ENCODE measurements at places on chromosomes 7 and 10.
A peak's percentile ranks its signal among the peaks of the same experiment; 100 is the strongest.

DNA sequence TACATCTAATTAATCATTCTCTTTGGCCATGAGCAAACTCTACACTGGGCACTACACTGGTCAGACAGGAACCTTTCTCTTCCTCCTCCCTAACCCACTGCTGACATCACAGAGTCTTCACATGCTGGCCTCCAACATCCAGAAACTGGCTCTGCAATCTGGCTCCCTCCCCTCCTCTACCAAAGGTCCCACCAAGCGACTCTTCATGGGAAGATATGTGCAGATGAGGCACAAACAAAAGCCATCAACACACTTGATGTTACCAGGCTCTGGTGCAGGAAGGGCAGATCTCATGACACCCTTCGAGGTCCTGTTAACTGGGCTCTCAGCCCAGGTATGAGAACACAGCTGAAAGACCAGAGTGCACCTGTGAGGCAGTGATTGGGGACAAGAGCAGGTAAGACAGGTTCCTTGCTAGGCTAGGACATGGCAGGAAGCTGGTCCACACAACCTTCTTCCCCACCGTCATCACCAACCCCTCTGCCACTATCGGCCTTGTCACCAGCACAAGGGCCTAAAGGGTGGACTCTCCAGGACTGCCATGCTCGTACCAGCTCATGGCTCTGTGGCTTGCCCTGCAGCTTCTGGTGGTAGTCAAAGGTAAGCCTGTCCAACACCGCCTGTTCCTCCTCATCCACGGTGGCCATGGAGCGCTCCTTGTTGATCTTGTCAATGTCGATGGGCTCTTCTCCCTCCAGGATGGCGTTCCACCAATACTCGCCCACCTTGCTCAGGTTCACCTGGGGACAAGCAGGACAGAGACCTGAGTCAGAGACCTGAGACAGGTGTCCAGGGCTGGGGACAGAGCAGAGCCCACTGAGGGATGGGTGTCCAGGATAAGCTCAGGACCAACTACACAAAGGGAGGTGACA, 66.6 kb upstream of the CAMK2B start:
- DNase-seq, result no peak

GRCh38 chr10:14215641-14216040, 115.1 kb downstream of the FRMD4A start:
- no peak for DNase-seq

DNA sequence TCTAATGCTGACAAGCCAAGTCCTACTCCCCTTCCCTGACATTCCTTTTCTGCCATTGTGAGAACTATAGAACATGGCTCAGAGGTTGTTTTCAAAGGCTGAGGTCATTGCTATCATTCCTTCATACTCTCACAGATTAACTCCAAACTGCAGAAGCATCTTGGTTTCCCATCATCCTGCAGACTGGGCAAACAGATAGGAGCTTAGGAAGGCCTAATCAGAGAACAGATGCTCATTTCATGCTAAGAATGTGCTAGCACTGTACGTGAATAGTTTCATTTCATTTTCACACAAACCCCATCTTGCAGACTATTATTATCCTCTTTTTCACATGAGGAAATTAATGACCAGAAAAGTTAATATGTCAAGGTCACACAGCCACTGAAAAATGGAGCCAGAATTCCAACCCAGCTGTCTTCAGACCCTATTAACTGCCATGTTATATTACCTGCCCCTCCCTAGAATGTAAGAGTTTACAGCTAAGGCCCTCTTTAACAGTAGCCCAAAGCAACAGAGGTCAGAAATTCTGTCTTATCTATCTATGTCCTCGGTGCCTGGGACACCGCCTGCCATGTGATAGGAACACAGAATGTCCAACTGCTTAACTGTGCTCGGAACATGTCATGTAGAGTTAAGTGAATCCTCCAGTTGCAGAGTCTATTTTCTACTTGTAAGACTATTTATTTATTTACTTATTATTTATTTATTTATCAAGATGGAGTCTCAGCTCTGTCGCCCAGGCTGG, 2.9 kb upstream of the LCOR start:
- DNase-seq, result no peak

DNA sequence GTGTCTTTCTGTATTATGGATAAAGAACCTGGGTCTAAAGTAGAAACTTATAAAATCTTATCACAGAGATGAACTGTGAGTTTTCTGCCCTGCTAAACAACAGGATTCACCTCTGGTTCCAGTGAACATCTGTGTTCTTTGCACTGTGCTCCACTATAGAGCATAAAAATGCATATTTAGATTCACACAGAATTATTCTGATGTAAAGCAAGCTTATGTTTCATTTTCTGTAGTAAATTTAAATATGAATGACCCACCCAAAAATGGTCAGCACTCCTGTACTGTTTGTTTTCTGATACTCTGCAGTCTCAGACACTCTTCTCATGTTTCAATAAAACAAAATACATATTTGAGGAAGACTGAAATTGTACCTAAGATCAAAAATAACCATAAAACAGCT, 204.5 kb upstream of the PLXDC2 start:
- DNase-seq, result no peak

- no peak for DNase-seq
These were observed 74.9 kb downstream of the PCGF5 start for GRCh38 chr10:91295346-91295745.

- DNase-seq, result no peak
These were observed 81.7 kb upstream of the NRP1 start for GRCh38 chr10:33416209-33416608.

GRCh38 chr7:144819566-144819965, 16.3 kb downstream of the TPK1 start:
- DNase-seq, result no peak

- DNase-seq, result peak; percentile 11
These were observed 13.1 kb downstream of the ADGRA1 start for GRCh38 chr10:133100706-133101415.

DNA sequence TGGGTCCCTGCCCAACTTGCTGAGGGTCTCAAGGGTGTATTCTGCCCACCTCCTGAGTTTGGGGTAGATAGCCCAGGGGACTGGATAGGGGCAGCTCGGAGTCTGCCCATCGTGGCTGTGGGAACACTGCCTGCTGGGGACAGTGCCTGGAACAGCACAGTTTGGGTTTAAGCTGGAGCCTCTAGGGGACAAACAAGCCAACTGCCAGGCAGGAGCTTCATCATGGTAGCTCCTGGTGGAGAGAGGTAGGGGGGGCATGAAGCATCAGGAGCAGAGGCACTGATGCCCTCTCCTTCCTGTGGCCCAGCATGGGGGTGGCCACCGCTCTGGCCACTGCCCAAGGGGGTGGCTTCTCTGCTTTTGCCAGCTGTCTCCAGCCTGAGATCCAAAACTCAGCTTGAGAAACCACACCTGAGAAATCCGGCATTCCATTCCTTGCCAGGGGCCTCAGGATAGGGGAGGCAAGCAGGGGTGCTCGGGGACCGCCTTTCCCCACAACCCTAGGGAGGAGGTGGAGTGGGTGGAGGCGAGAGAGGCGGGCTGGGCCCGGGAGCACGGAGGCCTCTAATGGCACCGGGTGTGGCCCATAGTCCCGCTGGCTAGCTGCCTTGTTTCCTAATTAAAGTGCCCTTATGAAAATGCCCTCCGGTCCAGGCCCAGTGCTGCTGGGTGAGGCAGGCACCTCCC, 47.6 kb downstream of the UNC5B start:
- no peak for DNase-seq

- DNase-seq, result no peak
These were observed 74.3 kb downstream of the SAMD9 start for GRCh38 chr7:93043385-93043985.

DNA sequence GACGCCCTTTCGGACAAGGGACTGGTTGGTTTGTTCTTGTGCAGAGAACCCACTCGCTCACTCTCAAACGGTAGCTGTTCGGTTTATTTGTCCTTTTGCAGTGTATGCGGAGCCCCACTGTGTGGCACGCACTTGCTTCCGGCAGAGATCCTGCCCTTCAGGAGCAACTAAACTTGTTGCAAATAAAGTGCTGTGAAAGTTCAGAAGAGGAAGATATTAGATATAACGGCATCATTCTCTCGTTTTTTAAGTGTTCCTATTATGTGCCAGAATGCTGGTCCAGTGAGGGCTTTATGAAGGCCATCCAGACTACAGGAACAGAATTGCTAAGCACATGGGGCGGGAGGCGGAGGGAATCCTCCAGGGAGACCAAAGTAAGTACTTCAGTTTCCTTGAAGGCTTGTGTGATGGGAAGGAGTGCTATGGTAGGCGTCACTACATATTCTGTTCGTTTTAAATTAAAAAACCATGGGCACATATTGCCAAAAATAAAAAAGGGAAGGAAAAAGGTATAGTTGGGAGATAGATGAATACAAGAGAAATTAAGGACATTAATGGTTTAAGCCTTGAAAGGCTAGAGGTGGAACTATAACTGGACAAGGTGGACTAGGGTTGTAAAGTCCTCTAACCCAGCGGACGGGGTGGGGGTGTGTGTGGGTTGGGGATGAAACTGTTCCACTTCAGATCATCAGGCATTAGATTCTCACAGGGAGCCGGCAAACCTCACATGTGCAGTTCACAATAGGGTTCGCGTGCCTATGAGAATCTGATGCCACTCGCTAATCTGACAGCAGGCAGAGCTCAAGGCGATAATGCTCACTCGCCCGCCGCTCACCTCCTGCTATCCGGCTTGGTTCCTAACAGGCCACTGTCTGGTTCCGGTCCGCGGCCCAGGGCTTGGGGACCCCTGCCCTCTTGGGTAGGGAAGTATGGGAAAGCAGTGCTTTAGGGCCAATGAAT, 704 bp upstream of the ERLIN1 start:
- DNase-seq, result no peak

- DNase-seq, result no peak
These were observed at the start of gene AKR1C8 for GRCh38 chr10:5184987-5185775. Gene AKR1C8 (minus strand): TSS chr10:5185150. CDS start chr10:5185104, 46 bp downstream.

DNA sequence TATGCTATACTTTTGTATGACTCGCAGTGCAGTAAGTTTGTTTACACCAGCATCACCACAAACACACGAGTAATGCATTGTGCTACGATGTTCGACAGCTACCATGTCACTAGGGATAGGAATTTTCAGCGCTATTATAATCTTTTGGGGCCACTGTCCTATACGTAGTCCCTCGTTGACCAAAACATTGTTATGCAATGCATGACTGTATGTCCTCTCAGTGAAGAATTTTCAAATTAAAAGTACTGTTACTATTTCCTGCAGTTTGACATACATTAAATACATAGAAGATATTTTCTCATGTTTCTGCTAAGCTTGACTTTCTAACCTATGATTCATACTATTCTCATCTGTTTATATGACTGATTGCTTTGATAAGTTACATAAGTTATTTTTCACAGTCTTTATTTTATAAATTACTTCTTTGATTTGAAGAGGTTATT, 203.6 kb downstream of the VTI1A start:
- no peak for DNase-seq

DNA sequence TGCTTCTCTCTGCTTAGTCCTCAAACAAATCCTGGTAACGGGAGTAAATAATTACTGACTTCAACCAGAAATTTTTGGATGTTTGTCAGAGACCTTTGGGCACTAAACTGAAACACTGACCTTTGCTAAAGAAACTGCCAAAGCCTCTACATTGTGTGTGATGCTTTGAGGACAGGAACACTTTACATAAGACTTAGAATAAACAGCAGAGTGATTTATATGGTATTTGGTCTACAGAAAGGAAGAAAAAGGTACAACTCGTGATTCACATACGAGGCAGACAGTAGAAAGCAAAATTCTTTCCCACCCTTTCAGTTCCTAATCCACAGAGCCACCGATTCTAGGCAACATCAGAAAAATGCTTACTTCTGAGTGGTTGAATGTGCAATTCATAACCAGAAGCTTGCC, 59.8 kb downstream of the SLC16A12 start:
- DNase-seq, result no peak

GRCh38 chr10:59337201-59337652, 25.1 kb downstream of the FAM13C start:
- no peak for DNase-seq

GRCh38 chr10:103199488-103199887, 6.4 kb upstream of the NT5C2 start:
- DNase-seq, result no peak

- DNase-seq, result no peak
These were observed 444.2 kb upstream of the C7orf33 start for GRCh38 chr7:148146346-148146745.

DNA sequence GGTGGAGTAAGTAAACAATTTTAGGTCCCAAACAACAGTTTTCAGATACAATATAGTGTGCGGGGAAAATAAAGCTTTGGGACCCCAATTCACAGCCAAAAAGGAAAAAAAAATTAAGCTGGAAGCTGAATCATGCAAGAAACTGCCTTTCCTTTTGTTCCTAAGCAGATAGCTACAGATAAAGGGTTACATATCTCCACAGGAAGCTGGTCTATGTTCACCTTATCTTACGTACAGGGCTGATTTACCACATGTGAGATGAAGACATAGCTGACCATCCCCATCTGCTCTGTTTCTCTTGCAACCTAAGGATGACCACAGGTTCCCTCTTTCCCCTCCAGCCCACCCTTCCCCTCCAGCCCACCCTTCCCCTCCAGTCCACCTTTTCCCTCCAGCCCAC, 14.2 kb upstream of the PFKP start:
- no peak for DNase-seq

GRCh38 chr10:43801626-43802025, 152.9 kb upstream of the ZNF32 start:
- DNase-seq, result no peak

DNA sequence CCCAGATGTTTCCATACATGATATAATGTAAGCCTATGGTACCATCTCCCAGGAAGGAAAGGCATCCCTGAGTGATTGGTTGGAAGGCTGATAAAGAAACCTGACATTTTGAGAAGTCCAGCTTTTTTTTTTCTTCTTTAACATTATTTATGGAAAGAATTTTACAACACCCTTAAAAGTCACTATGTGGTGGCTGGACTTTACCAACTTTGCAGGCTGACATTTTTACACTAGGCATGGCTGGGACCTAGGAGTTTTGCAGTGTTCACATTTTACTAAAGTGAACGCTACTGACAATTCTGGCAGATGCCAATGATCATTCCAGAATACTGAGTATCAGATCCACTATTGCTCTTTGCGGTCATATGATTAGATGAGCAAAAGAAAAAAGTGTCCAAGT, 239.9 kb downstream of the GLI3 start:
- DNase-seq, result no peak

- DNase-seq, result no peak
These were observed 1.7 kb downstream of the URGCP start for GRCh38 chr7:43904533-43905208.

- no peak for DNase-seq
These were observed 17.3 kb upstream of the BLOC1S2 start for GRCh38 chr10:100303724-100304319.

DNA sequence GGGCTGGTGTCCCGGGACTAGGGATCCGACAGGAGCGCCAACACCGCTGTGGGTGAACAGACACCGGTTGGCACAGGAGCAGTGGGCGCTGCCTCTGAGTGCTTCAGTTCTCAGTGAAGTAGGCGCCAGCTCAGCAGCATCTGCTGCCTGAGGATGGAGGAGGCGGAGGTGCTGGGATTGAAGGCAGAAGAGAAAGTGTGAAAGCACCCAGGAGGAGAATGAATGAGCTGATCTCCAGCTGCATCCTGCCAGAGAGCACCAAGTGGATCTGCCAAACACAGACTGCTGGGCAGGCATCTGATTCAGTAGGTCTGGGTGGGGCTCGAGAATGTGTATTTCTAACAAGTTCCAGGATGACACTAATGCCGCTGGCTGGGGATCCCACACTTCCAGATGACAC, 74.5 kb downstream of the LANCL2 start:
- no peak for DNase-seq
